ENCODE measurements at places on chromosomes 6 and 20.

GRCh38 chr20:1975291-1975690 is 18.6 kb downstream of the PDYN start:
- no peak for DNase-seq

- DNase-seq = no peak
Measured at GRCh38 chr6:158545043-158545966, 14.6 kb upstream of the TMEM181 start.

DNA sequence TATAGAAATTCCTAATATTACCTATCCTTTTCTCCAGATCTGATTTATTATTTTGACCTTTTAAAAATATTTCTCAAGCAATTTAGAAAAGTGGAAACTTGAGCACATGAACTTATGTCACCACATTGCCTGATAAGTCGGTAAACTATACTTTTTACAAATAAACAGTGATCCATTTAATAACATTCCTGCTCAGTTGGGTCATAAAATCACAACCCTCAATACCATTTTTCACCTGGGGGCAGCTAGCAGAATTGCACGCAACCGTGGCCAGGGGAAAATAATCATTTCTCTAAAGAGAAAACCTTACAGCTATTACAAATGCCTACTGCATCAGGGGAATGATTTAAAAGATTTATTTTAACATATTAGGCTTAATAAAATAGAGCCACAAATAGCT is 614.5 kb downstream of the PHF3 start:
- no peak for DNase-seq

DNA sequence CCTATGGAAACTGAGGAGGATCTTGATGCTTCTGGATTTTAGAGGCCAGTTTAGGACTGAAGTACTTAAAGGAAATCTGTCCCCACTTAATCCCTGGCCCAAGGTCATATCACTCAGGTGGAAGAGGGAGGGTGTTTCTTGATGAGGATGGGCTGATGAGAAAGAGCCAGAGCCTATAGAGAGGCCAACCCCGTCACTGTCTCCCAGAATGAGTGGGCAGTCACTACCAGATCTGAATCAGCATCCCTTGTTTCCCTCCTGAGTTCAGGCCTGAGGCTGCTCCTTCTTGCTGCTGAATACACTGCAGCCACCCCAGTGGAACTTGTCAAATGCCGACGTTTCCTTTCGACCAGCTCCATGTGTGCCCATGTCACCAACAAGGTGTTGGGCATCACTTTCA is 14.8 kb downstream of the ARMC12 start:
- DNase-seq = no peak

DNA sequence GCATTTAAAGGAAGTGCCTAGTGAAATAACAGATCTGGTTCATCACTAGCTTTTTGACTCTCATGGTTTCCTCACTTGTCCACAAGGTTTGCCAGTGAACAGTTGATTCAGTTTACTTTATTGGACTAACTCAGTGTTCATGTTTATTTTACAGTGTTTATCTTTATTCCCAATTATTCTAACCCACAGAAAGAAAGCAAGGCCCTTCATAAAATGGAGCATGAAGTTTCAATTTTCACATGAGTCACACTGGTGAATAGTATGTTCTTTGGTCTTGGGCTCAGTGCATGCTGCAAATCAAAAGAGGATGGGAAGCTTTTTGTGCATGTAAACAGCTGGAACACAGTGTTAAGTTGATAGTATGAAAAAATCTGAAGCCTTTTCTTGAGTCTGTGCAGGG is 217.6 kb upstream of the HDDC2 start:
- DNase-seq = no peak

- no peak for DNase-seq
Measured at GRCh38 chr6:99338188-99338587, 11.3 kb downstream of the FAXC start.

Measured in CMK (cell line).